T-helper 9 cell (primary cell): ENCODE measurements at places on chromosomes 13 and 19.

- no peak for DNase-seq
Measured at GRCh38 chr13:34502011-34502410, 440.1 kb upstream of the NBEA start.

DNA sequence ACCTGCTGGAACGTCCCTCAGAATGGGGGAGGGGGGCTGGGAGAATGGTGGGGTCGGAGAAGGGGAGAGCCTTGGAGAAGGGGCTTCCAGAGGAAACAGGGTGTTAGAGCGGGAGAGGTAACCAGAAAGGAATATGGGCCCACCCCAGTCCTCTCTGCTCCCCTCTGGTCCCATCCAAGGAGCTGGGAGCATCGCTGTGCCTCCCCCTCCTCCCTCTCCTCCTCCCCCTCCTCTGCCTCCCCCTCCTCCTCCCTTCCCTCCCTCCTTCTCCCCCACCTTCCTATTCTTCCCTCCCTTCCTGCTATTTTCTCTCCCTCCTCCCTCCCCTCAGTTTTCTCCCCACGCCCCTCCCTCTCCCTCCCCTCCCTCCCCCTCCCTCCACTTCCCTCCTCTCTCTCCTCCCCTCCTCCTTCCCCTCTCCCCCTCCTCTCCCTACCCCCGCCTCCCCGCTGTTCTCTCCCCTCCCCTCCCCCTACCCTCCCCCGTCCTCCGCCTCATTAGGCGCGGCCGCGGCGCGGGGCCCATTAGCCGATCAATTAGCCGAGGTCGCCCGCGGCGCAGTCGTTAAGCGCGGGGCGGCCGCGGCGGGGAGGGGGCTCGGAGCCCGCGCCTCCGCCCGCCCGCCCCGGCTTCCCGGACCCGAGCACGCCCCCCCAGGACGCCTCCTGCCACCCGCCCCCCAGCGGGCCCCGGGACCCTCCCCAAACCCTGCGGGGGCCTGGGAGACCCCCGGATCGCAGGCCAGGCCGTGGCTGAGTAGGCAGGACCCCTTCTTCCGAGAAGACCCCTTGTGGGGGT lies 15.4 kb downstream of the TLE5 start:
- no peak for DNase-seq

- no peak for DNase-seq
Measured at GRCh38 chr13:112735791-112736190, 46.0 kb downstream of the ATP11A start.

DNA sequence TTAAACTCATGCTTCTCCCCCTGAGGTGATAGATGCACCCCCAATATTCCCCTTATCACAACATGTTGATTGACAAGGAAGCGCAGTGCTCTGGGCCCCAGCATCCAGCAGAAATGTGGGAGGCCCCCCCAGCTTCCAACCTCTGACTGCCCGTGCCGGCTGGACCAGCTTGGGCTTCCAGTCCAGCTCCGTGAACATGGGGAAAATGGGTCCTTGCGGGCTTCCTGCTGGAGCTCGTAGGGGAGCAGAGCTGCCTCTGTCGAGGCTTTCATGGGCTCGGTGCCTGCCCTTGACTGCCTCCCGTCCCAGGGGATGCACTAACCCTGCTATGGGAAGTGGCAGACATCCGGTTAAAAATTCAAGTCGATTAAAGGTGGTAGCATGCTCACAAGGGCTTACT lies 188.9 kb downstream of the COL4A1 start:
- no peak for DNase-seq

DNA sequence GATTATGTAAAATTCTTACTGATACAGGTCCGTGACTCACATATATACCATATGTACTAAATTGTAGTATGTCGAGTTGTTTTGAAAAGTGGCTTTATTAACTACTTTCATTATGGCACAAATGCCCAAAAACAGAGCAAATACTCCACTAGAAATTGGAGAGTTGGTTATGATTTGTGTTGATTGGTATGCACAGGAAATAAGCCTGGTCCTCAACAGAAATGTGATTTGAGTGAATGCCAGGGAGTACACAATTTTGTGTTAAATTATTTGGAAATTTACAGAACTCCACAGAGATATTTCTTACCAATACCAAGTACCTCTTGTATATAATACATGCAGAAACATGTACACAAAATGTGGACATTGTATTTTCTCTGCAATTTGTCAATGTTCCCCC lies 676.7 kb downstream of the PCDH9 start:
- no peak for DNase-seq

DNA sequence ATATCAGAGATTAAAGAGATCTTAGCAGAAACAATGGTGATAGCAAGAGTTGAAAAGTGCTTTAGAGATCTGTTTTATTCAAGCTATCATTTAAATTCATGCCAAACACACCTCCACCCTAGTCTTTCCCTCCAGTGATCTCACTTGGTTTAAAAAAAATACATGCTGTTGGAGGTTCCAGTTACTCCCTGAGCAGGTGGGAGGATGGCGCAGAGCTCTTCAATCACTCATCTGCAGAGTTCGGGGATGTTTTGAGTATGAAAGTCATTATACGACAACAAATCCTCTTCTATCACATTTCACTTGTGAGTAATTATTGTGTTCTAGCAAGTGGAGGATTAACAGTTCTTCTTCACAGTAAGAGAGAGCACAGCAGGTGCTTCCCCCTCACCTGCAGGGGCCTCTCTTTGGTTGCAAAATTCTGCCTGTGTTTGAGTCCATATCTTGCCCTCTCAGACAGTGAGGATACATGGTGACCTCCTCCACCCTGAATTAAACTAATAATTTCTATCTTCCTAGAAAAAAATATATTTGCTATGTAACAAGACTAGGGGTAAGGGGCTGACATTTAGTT lies 376.7 kb downstream of the LIG4 start:
- DNase-seq: no peak
